ENCODE measurements at places on chromosomes 1 and 21. TPM values are rescaled to one million over a fixed set of nuclear protein-coding genes. Genes with fewer than 3 reads are reported as not detected.

- no peak for DNase-seq
Observed at GRCh38 chr1:241265428-241265827, 91.6 kb downstream of the RGS7 start.

DNA sequence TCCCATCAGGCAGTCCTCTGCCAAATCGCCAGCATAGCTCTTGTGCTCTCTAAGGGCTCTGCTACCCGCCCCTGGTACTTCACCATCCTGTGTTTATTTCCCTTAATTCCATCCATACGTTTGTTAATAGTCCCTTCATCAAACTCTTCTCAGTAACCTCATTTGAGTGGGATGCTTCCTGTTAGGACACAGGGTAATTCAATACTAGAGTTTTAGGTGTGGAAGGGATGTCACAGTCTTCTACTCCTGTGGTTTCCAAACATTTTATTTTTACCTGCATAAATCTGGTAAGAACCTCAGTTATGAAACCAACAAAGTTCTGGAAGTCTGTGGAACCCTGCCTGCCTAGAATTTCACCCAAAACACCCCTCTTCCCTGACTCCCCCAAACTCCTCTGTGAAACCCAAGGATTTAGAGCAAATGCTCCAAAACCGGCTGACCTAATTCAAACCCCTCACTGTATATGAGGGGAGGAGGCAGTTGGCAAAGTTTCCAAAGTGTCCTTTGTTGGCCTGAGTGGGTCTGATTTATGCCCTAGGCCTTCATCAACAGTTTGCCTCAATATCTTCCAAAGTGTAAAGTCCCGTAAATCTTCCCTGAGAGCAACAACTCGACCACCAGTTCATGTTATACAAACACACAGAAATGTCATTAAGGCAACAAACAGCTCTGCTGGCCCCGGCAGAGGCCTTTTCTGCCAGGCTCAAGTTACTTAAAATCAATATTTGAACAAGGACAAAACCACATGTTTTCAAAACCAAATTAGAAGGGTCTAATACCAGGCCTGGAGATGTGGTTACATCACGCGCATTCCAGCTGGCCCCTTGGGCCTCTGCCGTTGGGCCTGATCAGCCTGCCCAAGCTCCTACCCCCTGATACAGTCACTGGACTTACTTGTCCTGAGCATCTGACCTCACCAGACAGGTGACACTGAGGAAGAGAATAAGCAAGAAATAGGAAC lies 82.4 kb upstream of the FGGY start:
- no peak for DNase-seq

DNA sequence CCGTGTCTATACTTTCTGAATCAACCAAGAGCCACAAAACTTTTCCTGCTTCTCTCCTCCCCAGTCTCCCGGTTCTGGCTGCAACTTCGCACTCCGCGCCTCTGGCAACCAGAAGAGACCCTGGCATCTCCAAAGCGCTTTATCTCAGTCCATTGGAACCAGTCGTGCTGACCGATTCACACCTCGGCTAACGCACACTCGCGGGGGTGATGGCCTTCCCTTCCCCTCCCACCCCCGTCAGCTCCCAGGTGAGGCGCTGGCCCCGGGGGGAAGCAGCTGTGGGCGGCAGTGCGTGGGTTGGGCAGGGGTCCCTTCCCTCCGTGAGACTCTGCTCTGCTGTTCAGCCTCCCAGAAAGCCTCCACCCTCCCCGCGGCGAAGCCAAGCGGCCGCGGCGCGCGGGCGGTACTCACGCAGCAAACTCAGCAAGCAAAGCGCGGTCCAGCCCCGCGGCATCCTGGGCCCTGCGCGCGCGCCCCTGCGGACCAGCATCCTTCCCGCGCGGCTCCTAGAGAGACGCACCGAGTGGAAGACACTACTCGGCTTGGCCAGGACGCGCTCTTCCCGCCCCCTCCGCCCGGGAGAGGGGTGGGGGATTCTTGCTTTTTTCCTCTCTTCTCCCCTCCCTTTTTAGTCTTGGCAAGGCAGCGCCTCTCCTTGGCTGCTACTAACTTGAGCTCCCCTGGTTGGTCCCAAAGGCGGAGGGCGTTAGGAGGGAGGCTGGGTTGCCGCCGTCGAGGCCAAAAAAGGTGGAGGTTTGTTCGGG lies at the start of gene CD34:
CD34 (minus strand) TSS at position 535 of the 764 bp plus-strand sequence; CDS start at position 490, 45 bp downstream.
- peak; percentile 60 for DNase-seq

Gene ANGPTL3
- total RNA-seq: not detected

GRCh38 chr1:112893288-112894009 lies 62.5 kb downstream of the SLC16A1 start:
- DNase-seq: no peak

Gene CR1
- not detected for total RNA-seq

Gene CD101
- total RNA-seq: 0.17 TPM

Gene RAB42
- total RNA-seq: 8.8 TPM
